ENCODE measurements at places on chromosomes 12 and 14.

DNA sequence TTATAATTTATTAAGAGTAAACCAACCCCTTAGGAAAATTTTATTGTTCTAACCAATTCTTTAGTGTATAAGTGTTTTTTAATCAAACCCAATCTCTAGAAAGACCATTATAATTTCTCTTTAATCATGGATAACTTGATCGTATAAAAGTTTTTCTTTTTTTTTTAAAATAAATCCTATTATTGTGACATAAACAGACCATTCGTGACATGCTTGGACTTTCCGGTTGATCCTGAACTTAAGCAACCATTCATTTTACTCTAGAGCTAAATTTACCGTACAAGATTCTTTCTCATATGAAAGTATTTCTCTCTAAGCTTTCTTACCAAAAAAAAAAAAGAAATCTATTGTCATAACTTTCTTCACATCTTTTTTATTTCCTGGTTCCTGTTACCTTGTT lies 32.6 kb upstream of the SLC38A4 start:
- DNase-seq = no peak

- no peak for DNase-seq
These were observed 85.6 kb downstream of the CMKLR1 start for GRCh38 chr12:108253540-108253939.

DNA sequence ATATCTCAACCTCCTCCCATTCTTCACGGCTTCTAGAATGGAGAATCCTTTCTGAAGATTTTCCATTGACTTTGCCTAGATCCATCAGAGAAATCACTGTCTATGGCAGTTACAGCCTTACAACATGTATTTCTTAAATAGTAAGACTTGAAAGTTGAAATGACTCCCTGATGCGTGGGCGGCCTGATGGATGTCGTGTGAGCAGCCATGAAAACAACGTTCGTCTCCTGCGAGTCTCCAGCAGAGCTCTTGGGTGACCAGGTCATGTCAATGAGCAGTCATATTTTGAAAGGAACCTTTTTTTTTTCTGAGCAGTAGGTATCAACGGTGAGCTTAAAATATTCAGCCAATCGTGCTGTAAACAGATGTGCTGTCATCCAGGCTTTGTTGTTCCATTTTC lies 139.9 kb upstream of the C14orf180 start:
- DNase-seq = no peak

- DNase-seq = no peak
These were observed 157.4 kb downstream of the NUBPL start for GRCh38 chr14:31718585-31718984.

GRCh38 chr12:115771065-115771464 lies 506.4 kb downstream of the MED13L start:
- no peak for DNase-seq

DNA sequence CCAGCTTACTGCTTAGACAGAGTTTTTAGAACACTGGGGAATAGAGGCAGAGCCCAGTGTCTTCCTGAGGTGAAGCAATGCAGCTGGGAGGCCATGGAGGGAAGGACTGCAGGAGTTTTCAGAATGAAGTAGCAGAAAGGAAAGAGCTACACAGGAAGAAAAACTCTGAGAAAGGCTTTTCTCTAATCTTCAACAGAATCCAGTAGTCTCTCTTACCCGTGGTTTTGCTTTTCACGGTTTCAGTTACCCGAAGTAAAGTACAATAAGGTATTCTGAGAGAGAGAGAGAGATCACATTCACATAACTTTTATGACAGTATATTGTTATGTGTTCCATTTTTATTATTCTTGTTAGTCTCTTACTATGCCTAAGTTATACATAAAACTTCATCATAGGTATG lies 761.6 kb downstream of the BCL11B start:
- no peak for DNase-seq
